ENCODE measurements at places on chromosomes 13 and 19.
A peak's percentile ranks its signal among the peaks of the same experiment; 100 is the strongest.

DNA sequence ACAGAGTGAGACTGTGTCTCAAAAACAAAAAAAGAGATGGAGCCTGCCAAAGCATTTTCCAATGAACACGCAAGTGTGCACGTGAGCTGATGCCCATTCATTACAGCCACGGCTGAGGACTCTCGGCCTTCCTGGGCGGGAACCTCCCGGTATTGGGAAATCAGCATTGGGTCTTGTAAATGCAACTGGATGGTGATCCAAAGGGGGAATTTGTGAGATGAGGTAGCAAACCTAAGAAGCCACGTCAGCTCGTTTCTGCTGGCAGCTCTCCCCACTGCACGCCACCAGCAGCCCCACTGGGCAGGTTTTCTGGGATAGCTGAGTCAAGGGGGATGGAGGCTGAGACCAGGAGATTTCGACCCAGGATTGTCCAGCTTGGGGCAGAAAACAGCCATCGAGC is 11.5 kb downstream of the C13orf46 start:
- no peak for DNase-seq

DNA sequence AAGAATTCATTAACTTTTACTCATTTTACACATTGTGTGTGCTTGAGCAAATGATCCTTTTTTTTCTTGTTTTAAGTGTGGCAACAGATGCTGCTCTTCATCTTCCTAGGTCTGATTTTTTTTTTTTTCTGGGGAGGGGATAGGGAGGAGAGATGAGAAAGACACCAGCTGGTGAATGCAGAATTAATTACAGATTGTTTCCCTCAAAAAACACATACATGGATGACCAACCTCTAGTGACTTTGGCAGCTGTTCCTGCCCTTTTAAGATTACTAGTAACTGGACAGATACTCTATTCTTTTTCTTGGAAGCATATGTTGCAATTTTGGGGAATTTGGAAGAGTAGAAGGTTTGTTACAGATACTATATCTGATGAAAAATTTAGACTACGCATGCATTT is 103.6 kb upstream of the MYO16 start:
- DNase-seq, result no peak

DNA sequence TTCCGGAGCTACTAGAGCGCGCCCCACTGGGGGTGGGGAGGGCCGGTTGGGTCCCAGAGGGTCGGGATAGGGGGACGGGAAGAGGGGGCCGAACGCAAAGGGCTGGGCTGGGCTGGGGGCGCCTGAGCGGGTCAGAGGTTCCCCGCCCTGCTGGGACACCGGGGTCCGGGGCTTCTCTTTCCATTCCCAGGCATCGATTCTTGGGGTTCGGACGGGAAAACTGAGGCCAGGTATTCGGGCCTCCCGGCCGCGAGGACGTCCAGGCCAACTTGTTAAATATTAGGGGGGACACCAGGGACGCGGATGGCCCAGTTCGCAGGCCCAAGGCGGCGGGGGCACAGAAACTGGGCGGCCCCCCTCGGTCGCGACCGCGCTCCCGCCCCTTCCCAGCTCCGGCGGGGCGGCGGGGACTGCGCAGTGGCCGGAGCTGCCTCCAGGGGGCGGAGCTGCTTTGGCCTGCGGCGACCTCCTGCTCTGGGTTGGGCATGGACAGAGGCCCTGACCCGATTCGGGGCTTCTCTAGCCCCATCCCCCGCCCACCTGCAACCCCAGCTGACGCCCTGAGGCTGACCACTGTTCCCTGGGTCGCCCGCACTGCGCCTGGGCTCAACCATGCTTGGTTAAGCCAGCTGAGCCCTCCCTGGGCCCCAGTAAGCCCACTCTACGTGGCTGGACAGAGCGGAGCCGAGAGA is 1.2 kb upstream of the KLF16 start:
- DNase-seq, result no peak

- DNase-seq, result peak; percentile 25
Measured at GRCh38 chr13:113402471-113403254, 38.7 kb upstream of the GRTP1 start.

GRCh38 chr13:99528547-99528946 is 27.3 kb downstream of the TM9SF2 start:
- no peak for DNase-seq

- no peak for DNase-seq
Measured at GRCh38 chr19:7272856-7273578, 21.2 kb downstream of the INSR start.

DNA sequence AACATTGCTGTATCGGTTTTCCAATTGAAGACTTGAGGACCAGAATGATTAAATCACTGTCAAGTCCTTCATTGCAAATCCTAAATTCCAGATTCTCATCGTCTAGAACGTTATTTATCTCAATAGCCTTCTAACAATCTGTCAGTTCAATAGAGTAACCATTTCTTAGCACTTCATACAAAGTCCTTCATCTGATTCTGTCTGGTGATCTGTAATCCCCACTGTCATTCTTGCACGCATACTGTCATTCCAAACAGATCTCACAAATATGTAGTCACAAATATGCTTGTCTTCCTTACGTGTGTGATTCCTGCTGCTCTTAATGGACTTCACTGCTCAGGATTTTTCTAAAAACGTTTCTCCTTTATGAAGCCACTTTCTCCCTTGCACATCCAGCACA is 1197.5 kb downstream of the EFNB2 start:
- DNase-seq, result no peak

DNA sequence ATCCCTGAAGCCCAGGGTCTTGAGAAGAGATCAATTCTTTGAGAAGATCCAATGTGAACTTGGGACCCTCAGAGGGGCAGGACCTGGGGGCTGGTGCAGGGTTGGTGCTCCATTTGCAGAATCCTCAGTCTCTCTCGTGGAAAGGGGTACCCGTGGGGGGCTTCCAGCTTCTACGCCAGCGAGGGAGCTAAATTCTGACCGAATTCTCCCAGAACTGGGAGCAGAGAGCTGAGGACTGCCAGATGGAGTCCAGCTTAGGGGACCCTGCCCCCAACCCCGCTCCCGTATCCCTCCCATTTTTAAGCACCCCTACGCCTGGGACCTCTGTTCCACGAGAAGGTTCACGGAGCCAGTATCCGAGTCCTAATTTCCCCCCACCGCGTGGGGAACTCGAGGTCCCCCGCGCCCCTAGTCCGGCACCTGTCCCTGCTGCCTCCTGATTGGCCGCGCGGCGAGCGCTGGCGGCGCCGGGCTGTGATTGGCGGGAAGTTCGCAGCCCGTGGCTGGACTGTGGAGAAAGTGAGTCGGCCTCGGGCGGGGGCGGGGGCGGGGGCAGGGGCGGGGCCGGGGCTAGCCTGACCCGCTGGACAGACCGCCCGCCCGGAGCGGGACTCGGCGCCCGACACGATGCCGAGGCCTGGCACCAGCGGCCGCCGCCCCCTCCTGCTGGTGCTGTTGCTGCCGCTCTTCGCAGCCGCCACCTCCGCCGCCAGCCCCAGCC is 4.4 kb upstream of the LTBP4 start:
- peak; percentile 81 for DNase-seq

GRCh38 chr13:74570834-74571233 is 436.6 kb upstream of the KLF12 start:
- DNase-seq, result no peak

GRCh38 chr19:19366434-19367396 is 38.8 kb upstream of the GATAD2A start:
- DNase-seq, result peak; percentile 56

DNA sequence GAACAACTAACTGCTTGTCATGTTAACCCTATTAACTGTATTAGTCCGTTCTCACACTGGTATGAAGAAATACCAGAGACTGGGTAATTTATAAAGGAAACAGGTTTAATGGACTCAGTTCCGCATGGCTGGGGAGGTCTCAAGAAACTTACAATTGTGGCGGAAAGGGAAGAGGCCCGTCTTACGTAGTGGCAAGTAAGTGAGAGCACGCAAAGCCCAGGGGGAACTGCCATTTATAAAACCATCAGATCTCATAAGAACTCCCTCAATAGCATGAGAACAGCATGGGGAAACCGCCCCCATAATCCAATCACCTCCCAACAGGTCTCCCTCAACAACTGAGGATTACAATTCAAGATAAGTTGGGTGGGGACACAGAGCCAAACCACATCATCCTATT is 34.7 kb downstream of the PHF11 start:
- no peak for DNase-seq

DNA sequence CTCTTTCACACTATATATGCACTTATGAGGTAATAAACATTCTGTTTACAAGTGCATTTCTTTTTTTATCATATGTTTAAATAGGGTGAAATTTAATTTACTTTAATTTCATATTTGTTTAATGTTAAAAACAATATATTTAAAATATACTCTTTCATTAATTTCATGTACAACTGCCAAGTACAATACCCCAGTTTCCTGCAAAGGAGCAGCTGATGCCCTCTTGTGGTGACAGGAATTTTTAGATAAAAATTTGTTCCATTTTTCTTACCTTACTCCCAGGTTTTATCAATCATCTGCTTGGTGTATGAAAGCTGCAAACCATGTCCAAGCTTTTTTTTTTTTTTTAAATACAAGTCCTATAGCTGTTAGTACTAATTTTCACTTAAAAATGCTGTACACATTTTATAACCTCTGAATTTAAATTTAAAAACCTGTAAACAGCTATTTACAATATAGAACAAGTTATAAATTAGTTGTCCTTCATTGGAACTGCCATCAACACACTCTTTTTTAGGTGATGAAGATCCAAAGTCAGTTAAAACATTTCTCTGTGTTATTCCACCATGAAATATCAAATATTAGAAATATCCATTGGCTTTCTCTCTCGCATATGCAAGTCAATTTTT is 4.9 kb downstream of the PCDH20 start:
- no peak for DNase-seq

GRCh38 chr19:41843371-41843770 is 1.1 kb downstream of the LYPD4 start:
- DNase-seq, result no peak

DNA sequence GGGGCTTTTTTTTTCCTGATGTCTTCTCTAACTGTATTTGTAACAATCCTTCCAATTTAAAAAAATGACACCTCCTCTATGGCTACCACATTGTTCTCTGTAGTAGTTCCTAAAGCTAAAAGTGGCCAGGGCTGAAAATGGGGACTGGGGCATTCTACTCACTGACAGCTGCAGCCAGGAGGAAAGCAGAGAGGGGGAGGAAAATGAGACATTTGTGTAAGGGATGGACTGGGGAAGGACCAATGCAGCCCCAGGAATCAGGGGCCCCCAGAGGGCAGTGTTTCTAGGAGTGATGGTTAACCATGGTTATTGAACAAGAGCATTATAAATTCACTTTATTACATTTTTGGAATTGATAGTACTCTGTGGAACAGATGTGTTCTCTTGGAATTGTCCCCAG is 34.3 kb upstream of the C1QTNF9 start:
- DNase-seq, result no peak

DNA sequence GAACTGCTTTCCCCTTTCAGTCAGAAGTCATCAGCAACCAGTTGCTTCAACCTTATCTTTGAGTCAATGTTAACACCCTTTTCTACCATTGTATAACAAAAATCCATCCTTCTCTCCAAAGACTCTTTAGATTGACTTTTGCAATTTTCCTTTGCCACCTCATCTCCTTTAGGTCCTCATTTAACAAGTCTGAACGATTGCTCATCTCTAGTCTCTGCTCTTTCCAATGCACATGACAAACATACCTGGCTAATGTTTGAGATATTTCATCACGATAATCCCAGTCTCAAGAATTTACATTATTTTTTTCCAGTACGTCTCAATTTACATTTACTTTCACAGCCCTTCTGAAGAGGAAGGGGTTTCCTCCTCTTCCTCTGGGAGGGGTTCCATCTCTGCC is 127.5 kb downstream of the KLF12 start:
- DNase-seq, result no peak

- DNase-seq, result no peak
Measured at GRCh38 chr19:10744253-10744798, 26.4 kb downstream of the DNM2 start.

- DNase-seq, result no peak
Measured at GRCh38 chr13:27171244-27171826, at the start of gene USP12. USP12 (minus strand) TSS chr13:27171811; CDS start chr13:27171639, 172 bp downstream.

DNA sequence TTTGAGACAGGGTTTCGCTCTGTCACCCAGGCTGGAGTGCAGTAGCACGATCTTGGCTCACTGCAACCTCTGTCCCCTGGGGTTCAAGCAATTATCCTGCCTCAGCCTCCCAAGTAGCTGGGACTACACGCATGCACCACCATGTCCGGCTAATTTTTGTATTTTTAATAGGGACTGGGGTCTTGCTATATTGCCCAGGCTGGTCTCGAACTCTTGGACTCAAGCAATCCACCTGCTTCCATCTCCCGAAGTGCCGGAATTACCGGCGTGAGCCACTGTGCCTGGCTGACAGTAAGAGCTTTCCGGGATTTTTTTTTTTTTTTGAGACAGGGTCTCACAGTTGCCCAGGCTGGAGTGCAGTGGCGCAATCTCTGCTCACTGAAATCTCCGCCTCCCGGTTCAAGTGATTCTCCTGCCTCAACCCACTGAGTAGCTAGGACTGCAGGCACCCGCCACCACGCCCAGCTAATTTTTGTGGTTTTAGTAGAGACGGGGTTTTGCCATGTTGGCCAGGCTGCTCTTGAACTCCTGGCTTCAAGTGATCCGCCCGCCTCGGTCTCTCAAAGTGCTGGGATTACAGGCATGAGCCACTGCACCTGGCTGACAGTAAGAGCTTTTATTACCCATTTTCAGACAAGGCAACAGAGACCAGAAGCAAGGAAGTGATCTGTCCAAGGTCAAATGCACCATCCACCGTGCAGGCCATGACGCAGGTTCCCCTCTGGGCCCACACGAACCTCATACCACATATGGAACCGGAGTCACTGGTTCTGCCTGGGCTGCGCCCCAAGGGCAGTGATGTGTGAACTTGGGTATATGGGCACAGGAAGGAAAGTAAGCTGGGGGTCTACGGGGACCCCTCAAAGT is 21.0 kb downstream of the RFX1 start:
- no peak for DNase-seq

DNA sequence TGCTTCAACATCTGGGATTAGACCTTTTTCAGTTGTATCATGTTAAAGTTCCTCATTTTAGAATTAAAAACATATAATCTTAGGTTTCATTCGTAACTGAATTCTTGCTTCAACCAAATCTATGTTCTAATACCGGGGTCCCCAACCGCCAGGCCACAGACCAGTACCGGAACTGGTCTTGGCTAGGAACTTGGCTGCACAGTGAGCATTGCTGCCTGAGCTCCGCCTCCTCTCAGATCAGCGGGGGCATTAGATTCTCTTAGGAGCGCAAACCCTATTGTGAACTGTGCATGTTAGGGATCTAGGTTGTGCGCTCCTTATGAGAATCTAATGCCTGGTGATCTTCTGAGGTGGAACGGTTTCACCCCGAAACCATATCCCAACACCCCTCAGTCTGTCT is 19.2 kb downstream of the ITM2B start:
- no peak for DNase-seq

DNA sequence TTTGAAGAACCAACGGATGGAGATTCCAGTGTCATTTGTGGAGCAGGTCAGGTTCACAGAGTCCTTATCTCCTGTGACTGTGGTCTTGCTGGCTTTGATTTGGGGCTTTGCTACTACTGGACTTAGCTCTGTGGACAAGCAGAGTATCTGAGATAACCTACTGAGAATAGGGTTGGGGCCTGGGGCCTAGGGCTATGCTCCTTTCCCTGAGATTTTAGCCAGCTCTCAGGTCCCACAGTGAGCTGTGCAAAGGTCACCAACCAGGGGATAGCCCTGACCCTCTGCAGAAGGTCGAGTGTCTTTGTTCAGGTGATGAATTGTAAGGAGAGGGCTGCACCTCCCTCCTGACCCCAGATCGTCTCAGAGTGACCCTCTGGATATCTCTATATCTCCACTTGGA is 9.2 kb downstream of the CEACAM1 start:
- DNase-seq, result no peak

All from left hindlimb (tissue), 1 donor.